ENCODE measurements at places on chromosomes 2 and 18.

DNA sequence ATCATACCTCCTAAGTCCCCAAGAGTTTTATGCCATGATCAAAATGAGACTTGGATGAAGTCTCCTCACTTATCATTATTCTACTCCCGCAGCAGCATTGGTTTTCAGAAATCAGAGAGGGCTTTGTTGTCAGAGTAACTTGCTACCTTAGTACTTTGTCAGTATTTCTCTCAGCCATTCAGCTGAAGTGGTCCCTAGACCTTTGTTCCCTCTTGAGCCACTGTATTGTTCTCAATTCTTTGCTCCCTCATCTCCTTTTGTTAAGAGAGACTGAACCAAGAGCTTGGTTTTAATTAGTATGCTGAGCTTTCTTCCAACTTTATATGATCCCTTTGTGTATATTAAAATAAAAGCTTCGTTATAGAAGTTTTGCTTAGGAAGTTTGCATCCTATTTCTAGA is 133.4 kb downstream of the DOCK10 start:
- no peak for DNase-seq

GRCh38 chr2:51329512-51329911 is 297.6 kb upstream of the NRXN1 start:
- no peak for DNase-seq

DNA sequence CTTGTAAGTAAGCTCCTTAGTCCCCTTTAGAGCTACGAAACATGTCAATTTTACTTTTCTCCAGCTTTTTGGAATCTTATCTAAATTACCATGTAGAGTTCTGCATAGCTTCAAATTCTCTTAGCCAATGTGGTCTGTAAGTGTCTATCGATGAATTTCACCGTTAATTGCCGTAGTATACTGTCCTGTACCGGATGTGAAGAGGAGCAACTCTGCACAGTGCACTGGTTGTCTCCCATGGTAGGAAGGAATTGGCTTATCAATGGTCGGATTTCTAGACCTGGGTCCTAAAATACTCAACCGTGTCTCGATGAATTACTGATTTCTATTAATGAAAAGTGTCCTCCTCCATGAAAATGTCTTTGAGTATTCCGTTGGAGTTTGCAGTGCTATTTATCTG is 1.9 kb downstream of the NOP58 start:
- DNase-seq = no peak

GRCh38 chr2:115584507-115584906 is 1142.1 kb downstream of the DPP10 start:
- DNase-seq = no peak
